ENCODE measurements at places on chromosomes 1 and 21.
A peak's percentile ranks its signal among the peaks of the same experiment; 100 is the strongest.

GRCh38 chr21:34545079-34545884 is 33.3 kb upstream of the KCNE1 start:
- peak; percentile 75 for DNase-seq

GRCh38 chr1:32714277-32714676 is 11.7 kb upstream of the SYNC start:
- DNase-seq: no peak

DNA sequence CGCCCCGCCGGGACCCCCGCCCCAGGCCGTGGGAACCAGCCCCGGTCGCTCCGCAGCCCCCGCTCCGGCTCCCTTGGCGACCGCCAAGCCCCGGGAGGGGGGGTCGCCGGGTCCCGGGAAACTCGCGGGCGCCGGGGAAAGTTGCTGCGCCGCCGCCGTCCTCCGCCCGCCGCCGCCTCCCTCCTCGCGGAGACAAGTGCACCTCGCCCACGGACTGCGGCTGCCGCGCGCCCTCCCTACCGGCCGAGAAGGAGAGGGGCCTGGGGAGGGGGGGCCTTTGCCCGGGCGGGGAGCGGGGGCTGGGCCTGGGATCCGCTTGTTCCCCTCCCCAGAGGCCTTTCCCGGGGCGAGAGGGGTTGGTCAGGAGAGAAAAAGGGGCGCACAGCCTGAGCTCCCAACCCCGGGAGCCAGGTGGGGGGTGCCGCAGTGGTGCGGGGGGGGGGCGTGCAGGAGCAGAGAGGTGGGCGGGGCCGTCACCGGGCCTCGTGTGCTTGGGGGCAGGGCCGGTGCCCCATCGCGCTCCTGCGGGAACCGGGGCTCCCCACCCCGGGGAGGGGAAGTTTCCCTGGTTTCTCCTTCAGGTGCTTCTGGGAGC is 592 bp downstream of the AGRN start:
- DNase-seq: no peak

GRCh38 chr1:240190881-240191401 is 99.3 kb downstream of the FMN2 start:
- peak; percentile 81 for DNase-seq

- DNase-seq: no peak
Observed at GRCh38 chr1:200343874-200344273, 66.0 kb downstream of the ZNF281 start.

DNA sequence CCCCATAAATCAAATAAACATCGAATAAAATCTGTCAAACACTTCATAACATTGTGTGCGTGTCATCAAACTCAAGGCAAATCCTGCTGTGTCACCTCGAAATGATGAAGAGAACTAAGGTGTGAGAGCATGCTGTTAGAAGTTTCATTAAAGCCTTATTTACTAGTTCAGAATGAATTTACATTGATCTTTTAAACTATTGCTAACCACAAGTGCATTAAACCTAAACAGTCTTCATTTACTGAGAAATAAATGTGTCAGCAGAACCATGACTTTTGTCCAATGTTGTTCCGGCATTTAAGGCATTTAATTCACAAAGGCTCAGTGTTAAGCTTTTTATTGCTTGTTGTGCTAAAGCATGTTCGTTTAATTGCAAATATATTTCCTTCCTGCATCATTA is 474.4 kb downstream of the SETD4 start:
- DNase-seq: no peak

DNA sequence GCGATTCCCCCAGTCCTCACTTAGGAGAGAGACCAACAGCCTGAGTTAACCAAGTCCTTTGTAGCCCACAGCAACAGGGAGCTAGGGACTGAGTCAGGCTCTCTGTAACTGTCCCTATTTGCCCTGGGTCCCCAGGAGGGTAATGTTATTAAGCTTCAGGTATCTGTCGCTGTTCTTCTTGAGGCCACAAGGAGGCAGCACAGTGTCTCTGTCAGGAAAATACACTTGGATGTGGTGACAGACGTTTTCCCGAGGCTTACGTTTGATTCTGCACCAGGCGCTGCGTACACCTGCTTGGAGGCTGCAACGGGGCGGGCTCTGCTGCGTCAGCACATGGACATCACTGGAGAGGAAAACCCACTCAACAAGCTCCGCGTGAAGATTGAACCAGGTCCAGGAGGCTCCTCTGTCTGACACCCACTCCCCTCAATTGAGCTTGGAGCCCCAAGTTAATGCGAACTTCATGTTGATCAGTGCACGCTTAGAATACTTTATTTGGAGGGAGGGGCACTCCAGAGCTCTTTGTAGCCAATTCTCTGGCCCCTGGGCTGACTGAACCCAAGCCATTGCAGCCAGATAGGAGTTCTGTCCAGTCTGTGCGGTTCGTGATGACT is 10.7 kb upstream of the ELF3 start:
- DNase-seq: no peak

DNA sequence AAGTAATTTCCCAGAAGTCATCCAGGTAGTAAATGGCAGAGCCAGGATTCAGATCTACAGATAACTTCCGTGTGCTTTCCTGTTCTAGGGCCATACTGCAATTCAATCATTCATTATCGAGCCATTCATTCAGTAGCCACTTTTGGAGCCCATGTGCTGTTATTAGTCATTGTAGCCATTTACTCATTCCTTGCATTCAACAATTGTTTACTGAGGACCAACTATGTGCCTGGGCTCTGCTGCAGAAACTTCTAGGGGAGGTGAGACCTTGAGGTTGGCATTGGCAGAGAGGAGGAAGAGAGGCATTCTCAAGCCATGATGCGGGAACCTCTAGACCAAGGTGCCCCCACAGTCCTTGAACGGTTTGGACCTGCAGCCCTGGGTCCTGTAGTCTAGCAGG is 27.9 kb downstream of the EPHB2 start:
- no peak for DNase-seq

DNA sequence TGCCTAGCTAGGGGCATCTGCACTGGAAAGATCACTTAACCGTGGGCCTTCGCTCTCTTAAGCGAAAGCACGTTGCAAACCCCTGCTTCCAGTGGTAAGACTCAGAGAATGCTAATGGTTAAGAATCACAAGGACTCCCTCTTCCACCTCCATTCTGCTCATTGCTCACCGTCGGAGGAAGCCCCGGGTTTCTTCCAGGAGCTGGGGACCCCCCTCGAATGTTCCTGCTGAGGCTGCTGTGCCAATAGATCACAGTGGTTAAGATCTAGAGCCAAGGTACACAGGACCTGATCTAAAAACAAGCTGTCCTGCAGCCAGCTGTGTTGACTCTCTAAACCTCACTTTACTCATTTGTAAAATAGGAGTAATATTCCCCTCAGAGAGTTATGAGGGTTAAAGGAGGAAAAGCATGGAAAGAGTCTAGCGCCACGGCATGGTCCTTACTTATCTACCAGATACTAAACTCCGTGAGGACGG is 765 bp downstream of the VAMP3 start:
- DNase-seq: no peak

DNA sequence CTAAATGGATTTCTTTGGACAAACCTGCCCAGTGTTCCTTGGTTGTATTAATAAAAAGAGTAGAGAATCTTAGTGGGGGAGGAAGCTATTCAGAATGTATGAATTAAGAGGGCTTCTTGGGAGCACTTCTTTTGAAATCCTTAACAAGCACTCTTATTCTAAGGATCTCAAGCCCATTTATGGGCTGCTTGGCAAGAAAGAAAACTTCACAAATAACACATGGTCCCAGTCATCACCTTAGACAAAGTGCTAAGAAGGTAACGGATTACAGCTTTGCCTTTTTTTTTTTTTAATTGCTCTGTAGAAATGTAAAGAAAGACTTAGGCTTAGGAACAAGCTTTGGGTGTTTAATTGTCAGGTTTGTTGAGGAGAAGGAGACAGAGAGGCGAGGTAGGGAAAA is 76.6 kb upstream of the IPO9 start:
- DNase-seq: no peak

DNA sequence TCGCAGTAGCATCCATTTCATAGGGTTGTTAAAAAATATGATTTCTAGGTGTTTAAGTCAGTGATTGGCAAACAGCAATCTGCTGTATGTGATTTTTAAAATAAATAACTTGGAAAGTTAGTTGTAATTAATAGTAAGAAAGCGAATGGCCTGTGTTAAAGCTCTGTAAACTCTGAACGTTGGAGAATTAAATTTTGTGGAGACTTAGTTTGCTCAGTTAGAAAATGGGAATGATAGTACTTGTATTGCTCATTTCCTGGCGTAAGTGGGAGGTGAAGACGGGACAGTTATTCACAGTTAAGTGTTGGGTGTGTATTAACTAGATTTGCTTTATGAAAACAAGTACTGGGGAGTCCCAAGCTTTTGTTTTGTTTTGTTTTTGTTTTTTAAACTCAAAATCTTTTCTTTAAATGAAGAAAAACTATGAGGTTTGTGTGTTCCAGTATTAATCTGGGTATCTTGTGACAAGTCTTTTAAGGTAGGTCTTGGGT is 995 bp downstream of the CACYBP start:
- no peak for DNase-seq

- DNase-seq: peak; percentile 3
Observed at GRCh38 chr1:216750031-216750627, 26.9 kb upstream of the ESRRG start.

GRCh38 chr1:59104191-59104760 is 192.6 kb upstream of the FGGY start:
- no peak for DNase-seq

- DNase-seq: no peak
Observed at GRCh38 chr1:245036102-245036501, 118.7 kb upstream of the KIF26B start.

DNA sequence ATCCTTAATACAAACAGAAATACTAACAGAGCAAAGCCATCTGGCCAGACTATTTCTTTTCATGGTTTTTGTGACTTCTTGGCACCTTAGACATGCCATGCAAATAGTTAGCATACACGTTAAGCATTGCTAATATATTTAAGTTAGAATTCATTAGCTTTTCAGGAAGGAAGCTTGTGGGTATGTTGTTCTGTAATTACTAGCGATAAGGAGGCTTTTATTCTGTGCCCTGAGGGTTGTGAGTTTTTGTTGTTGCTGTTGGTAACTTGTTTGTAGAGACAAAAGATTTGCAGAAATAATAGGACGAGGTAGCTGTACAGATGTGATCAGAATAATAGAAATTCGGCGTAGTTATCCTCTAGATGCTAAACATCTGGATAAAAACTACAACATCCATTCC is 305.3 kb downstream of the TM2D1 start:
- DNase-seq: no peak

GRCh38 chr1:61955261-61955660 is 213.0 kb downstream of the PATJ start:
- no peak for DNase-seq

DNA sequence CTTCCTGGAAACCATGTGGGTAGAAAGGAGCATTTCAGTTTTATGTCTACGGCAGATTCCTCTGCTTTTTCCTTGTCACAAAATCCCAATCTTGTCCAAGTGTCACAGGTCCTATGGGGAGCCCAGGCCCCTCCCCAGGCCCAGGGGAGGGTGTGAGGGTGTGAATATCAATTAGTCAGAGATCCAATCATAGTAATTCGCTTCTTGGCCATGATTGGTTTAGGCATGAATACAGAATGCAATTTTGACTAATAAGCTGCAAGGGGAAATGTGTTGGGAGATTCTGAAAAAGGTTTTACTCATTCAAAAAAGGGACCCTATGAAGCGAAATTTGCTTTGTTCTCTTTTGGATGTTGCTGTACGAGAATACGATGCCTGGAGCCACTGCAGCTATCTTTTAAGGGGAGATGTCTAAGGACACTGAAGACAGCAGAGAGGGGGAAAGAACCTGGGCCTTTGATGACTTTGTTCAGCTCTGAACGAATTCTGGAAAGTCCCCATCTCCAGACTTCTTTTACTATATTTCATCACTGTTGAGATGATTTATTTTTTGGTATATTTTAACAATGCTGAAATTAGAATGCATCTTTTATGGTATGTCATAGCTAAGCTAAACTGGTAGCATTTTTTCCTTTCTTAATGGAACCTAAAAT is 18.2 kb downstream of the TSPAN2 start:
- no peak for DNase-seq

- no peak for DNase-seq
Observed at GRCh38 chr1:157806431-157807149, 13.3 kb downstream of the FCRL1 start.

- no peak for DNase-seq
Observed at GRCh38 chr1:17119076-17119772, at the start of gene PADI2. PADI2 (minus strand) TSS chr1:17119451; CDS start chr1:17119371, 80 bp downstream.

GRCh38 chr21:27803571-27803970 is 836.7 kb upstream of the ADAMTS5 start:
- DNase-seq: no peak

DNA sequence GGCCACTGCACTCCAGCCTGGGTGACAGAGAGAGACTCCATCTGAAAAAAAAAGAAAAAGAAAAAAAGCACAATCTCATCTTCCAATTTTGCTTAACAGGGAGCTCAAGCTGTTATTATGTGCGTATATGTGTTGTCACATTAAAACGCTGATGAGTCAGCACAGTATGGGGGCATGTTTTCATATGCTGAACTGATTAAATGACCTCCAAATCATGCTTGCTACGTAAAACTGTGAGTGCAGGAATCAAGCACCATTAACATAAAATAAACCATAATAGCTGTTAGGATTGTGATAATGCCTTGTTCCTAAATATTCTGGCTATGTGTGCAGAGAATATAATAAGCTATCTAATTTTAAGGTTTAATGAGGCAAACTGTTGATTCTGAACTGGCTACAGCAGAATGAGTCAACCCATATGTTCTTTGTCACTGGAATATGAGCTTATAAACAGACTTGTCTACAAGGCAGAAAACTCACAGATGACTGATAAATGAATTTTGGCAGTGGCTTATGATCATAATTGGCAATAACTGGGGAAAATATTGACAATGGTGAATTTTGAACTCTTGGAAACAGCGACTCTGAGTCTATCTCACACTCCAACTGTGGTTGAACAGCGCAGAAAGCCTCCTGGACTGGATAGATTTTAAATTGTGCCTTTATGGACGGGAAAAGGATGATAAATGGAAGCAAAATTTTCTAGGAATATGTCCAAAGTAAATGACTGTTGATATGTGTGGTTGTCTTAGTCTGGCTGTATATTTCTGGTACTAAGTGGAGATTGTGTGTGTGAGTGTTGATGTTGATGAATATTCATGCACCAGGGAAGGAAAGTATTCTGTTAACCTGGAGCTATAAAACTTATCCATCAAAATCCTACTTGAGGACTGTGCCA is 75.5 kb downstream of the VCAM1 start:
- no peak for DNase-seq

DNA sequence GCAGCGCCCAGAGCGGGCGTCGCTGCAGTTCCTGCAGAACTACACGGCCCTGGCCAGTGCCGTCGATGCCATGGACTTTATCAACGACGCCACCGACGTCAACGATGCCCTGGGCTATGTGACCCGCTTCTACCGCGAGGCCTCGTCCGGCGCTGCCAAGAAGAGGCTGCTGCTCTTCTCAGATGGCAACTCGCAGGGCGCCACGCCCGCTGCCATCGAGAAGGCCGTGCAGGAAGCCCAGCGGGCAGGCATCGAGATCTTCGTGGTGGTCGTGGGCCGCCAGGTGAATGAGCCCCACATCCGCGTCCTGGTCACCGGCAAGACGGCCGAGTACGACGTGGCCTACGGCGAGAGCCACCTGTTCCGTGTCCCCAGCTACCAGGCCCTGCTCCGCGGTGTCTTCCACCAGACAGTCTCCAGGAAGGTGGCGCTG is 22.0 kb downstream of the COL6A1 start:
- DNase-seq: no peak

Data from GM04503 (cell line).